ENCODE measurements at places on chromosomes 11 and 22.

DNA sequence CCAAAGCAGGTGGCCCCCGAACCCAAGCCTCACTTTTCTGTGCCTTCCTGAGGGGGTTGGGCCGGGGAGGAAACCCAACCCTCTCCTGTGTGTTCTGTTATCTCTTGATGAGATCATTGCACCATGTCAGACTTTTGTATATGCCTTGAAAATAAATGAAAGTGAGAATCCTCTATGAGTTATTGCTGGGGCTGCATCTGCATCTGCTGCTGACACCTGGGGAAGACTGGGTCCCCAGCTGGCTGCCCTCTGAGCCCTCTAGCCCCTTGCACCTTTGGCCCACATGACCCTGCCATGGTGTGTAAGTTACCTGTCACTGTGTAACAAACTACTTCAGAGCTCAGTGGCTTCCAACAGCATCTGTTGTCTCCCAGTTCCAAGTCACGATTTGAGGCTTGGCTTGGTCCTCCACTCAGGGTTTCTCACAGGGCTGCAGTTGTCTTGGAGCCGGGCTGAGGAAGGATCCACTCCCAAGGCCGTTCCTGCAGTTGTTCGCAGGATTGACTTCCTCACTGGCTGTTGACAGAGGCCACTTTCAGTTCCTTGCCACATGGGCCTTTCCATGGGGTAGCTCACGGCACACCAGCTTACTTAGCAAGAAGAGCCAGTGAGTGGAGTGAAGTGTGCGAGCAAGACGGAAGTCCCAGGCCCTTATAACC is 13.5 kb upstream of the UVRAG start:
- DNase-seq, result no peak

DNA sequence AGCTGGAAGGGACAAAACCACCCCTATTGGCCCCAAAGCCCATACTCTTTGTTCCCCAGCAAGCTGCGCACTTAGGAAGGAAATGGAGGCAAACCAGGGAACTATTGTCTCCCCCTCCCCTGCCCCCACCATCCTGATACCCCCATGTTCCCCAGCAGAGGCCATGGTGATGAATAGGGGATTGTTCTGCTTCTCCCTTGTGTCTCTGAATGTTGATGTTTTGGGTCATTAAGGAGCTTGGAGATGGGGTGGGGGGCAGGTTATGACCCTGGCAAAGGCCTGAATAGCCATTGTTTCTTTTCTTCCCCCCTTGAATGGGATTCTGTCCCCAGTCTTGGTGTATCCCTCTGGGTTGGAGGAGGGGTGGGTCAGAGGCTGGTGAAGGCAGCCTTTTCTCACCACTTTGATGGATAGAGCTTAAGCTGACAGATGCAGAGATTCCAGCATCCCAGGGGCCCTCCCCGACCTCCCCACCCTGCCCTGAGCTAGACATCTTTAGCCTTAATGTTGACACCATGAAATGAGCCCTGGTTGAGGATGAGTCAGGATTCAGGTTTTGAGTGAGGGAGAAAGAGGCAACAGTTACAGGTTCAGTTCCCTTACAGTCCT is 8.3 kb downstream of the DTX4 start:
- no peak for DNase-seq

GRCh38 chr11:96062134-96062533 is 138.2 kb upstream of the MTMR2 start:
- DNase-seq, result no peak

- no peak for DNase-seq
Measured at GRCh38 chr11:68969386-68969785, 11.4 kb downstream of the MRGPRD start.

- DNase-seq, result no peak
Measured at GRCh38 chr11:83006877-83007330, 64.8 kb downstream of the RAB30 start.

DNA sequence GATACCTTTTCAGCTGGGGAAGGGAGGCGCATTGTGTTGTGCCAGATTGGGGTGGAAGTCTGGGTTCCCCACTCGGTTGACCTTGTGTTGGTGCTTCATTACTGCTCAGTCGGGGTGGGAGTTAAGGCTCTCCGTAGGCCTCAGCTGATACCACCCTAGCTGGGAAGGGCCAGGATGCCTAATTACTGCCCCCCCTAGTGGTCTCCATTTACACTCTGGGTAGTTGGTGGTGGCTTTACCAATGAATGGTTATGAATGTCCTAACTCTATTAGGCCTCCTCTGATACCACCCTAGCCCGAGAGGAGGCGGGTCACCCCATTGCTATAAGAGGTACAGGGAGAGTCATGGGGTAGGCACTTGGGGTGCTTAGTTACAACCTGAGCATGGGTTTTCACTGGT is 27.5 kb upstream of the HIKESHI start:
- no peak for DNase-seq

GRCh38 chr22:37242395-37242918 is 1.6 kb downstream of the RAC2 start:
- peak; percentile 30 for DNase-seq

DNA sequence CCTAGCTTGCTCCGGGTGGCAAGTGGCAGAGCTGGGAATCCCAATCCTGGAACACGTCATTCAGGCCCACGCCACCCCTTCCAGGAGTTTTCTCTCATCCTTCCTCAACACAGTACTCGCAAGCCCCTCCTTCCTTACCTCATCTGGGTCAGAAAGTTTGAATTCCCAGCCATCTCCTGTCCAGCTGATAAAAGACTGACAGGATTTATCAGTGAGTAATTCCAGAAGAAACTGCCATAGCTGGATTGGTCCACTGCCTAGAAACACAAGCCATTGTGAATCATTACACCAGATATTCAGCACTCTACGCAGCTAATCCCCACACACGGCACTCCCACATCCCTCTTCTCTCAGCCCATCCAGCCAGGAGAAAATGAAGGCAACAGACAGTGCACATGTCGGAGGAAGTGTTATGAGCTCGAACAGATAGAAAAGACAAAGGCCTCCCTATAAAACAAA is 124.0 kb downstream of the ETS1 start:
- no peak for DNase-seq

Data from RWPE1 (cell line).